ENCODE measurements at places on chromosomes 2 and 18.

DNA sequence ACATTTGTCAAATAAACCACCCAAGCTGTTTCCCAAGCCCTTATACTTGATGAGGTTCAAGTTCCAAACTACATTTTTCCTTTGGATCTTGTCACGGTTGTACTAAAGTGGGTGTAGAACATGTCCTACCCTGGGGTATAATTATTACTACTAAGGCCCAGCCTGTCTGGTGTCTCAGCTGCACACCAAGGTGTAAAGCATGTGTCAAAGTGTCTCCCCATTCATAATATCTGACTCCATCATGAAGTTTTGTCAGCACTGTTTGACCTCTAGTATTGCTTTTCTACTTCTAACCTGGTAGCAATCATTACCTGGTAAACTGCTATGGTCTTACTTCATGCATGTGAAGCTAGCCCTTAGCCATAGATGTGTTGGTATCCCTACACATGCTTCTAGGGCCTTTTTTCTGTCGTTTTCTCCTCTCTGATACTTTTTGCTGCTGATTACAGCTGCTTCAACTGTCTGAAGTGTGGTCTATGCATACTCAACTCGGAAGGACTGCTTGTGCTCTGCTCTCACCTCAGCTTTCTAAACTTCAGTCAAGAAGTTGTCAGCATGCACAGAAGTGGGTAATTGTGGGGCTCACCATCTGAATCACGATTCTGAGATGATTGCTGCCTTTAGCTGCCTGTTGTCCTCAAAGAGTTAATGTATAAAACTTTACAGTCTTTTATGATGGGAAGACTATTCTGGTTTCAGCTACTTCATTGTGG, 445.7 kb upstream of the TRIB2 start:
- no peak for DNase-seq

GRCh38 chr2:162022290-162022945, 51.6 kb downstream of the DPP4 start:
- no peak for DNase-seq

DNA sequence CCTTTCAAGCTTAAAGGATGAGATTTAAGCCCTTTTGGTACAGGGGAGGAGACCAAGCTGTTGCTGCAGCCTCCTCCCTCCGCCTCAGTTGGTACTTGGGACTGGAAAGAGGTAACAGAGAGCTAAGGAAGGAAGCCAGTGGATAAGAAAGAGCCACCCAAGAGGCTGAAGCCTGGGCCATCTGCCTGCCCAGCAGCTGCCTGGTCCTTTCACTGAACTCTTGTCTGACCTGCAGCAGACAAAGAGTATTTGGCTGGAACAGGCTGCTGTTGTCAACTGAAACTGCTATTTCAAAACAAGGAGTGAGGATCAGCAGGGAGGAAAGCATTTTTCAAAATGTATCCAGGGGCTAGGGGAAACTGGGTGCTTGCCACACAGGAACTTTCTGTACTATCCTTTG, 30.3 kb downstream of the TNS1 start:
- DNase-seq = no peak

GRCh38 chr18:27094621-27095020, 90.5 kb downstream of the CHST9 start:
- no peak for DNase-seq

DNA sequence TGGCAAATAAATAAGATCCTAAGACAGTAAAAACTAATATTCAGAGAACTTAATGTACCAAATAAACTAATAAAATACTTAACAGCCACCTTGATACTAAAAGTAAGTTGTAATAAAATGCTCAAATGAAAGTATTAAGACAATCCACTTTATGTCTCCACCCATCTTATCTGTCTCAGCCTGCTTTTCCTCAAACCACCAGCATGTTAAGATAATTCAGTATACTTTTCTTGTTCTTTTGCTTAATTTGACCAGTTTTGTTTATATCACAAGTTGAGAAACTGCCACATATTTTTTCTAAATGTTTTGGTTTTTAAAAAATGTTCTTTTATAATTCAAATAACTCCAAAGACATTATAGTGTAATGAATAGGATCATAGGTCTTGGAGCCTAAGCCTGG, 142.0 kb downstream of the MBD5 start:
- no peak for DNase-seq
